HuH-7 (cell line): ENCODE measurements at places on chromosomes 5 and 9.

- no peak for DNase-seq
These were observed 181.7 kb upstream of the RIOK2 start for GRCh38 chr5:97364731-97365130.

DNA sequence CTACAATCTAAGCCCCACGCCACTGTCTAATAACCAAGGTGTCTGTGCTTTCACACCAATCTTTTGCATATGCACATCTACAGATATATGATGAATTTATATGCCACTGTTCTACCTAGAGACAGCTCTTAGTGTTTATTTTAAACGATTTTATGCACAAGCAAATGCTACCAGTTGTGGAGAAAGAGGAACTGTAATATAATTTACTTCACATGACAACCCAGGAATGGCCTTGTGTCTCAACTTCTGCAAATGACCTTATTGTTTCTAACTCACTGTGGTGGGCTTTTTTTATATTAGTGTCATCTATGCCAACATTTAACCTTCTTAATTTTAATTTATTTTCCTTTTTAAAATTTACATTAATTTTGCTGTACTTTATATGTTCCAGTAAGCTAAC is 531.1 kb upstream of the TLE4 start:
- DNase-seq, result no peak

GRCh38 chr5:132500931-132501628 is 10.5 kb upstream of the IRF1 start:
- DNase-seq, result peak; percentile 63

- no peak for DNase-seq
These were observed 14.5 kb downstream of the APTX start for GRCh38 chr9:32986971-32987370.

- no peak for DNase-seq
These were observed 8.9 kb upstream of the SLC30A5 start for GRCh38 chr5:69084903-69085302.
